ENCODE measurements at places on chromosomes 4 and X.

DNA sequence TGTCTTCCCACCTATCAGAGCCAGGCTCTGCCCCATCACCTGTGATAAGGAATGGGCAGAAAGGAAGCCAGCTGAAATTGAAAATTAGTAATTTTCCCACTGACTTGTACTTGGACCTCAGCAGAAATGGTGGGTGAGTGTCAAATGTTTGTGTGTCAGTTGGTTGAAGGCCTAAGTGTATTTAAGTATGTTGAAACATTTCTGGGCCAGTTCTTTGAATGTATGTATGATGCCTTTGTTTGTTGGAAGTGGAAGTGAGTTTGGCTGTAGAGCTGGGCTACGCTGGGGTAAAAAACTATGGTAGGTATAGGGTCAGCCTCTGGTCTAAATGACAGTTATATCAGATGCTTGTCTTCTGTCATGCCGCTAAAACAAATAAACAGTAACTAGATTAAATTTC is 27.7 kb downstream of the JADE1 start:
- no peak for DNase-seq

- no peak for DNase-seq
Observed at GRCh38 chr4:47698837-47699236, 139.0 kb downstream of the CORIN start.

- no peak for DNase-seq
Observed at GRCh38 chr4:120728892-120729675, 193.4 kb downstream of the PRDM5 start.

DNA sequence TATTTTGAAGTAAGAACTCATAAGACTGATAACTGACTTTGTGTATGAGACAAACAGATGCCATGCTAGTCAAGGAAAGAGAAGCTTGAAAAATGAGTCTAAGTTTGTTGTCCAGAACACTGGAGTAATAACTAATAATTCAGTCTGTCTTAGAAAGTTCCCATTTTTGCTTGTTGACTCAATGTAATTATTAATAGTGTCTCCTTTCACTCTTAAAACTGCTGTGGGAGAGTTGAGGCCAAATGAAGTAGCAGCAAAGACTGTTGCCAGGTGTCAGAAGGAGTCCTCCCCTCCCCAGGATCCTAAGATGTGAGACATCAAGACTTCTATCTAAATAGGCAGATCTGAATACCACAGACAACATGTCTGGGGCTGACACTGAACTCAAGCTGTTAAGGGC is 20.8 kb upstream of the FAM13A start:
- DNase-seq: no peak

- no peak for DNase-seq
Observed at GRCh38 chr4:148215202-148215601, 227.0 kb downstream of the NR3C2 start.

DNA sequence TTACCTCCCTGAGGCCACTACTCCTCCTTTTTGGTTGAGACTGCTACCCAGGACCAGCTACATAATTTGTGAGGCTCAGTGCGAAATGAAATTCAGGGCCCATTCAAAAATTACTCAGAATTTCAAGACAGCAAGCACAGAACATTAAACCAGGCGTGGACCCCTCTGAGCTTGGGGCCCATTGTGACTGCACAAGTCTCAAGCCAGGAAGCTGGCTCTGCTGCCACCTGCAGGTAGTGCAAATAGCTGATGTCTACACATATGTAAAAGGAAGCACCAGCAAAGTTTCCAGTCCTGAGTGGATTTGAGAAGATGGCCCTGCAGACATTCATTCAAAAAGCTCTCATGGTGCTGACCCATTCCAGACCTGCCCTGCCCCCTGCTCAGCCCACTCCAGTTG is 213.4 kb upstream of the LNX1 start:
- DNase-seq: no peak
